ENCODE measurements at places on chromosomes 3 and 15.

GRCh38 chr3:11932636-11933035, 71.6 kb upstream of the SYN2 start:
- DNase-seq, result no peak

DNA sequence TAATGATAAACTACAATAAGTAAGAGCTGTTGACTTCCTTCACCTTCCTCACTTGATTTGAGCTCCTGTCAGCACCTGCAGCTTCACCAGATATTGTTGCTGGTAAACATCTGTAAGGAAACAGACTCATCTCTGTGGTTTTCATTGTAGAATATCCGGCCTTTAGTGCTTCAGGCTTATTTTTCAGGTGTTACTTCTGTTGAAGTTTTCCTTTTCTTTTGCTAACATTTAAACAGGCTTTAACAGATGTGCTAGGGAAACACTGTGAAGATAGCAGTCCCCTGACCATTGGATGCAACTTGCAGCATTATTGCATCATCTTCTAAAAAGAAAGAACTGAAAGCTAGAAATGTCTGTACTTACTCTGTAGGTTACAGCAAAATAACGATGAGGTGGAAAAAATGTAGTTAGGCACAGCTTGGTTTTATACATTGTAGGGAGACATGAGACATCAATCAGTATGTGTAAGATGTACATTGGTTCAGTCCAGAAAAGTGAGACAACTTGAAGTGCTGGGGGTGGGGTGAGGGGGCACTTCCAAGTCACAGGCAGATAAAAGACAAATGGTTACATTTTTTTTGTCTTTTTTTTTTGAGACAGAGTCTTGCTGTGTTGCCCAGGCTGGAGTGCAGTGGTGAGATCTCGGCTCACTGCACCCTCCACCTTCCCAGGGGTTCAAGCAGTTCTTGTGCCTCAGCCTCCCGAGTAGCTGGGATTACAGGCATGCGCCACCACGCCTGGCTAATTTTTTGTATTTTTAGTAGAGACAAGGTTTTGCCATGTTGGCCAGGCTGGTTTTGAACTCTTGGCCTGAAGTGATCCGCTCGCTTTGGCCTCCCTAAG, 10.2 kb downstream of the EDEM1 start:
- DNase-seq, result peak; percentile 71

DNA sequence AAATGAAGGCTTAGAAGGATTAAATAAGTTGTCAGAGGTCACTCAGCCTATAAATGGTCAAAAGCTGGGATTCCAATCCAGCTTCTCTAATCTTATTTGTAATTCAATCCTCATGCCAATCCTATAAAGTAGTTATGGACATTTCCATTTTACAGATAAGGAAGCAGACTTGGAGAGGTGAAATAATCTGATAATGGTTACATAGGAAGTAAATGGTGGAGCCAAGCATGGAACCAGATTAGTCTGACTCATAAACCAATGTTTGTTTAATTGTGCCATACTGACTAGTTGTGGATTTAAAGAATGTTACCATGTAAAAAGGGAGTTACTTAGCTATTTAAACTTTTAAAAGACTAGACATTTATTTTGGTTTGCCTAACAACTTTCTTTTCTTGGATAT, 59.7 kb downstream of the KCNAB1 start:
- no peak for DNase-seq

- no peak for DNase-seq
Measured at GRCh38 chr3:187497052-187497451, 128.9 kb downstream of the RTP4 start.

GRCh38 chr3:134824791-134825190, 29.7 kb downstream of the EPHB1 start:
- DNase-seq, result no peak
